ENCODE measurements at places on chromosomes 5 and 9.

- no peak for DNase-seq
Observed at GRCh38 chr5:143946837-143947236, 134.9 kb downstream of the HMHB1 start.

- DNase-seq = peak; percentile 55
Observed at GRCh38 chr5:40879163-40879942, 29.9 kb upstream of the C7 start.

DNA sequence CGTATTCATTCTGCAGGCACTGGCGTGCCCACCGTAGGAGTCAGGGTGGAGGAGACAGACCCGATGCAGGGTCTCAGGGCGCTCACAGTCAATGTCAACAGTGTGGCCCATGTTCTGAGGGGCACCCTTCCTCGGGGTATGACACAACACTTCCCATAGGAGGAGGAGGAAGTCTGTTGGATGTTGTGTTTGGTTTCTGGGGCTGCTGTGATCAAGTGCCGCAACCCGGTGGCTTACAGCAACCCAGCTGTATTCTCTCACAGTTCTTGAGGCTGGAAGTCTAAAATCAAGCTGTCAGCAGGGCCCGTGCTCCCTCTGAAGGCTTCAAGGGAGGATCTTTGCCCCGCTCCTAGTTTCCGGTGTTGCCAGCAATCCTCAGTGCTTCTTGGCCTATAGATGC, 5.6 kb upstream of the HNRNPAB start:
- DNase-seq = no peak

DNA sequence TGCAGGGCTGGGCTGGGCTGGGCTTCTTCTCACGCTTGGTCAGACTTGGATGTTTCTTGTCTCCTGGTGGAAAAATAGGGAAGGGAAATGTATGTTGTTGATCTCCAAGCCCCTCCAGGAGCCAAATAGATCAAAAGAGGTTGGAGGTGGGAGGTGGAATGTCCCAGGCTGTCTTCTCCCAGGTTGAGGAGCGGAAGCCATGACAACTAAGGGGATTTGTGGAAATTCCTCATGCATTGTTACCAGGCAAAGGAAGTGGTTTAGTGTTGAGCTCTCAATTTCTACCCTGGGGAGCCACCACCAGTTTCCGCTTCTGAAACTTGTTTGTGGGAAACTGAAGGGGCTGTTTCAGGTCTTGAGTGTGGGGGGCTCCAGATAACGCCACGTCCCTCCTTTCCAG, 79.0 kb downstream of the SPRY4 start:
- no peak for DNase-seq

- DNase-seq = no peak
Observed at GRCh38 chr5:28305891-28306290, 1267.5 kb upstream of the CDH9 start.

DNA sequence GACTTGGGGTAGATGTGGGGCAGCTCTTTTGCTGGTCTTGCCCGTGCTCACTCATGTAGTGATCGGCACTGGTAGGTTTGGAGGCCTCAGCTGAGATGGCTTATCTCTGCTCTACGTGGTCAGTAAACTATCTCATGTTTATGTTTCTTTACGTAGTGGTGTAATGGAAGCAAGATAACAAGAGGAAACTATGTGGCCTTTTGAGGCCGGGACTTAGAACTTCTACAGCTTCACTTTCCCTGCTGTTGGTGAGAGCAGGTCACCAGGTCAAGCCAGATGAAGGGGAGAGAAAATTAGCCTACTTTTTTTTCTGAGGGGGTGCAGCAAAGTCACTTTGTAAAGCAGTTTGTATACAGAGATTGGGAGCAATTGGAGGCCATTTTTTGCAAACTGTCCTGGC, 8.5 kb downstream of the FOCAD start:
- no peak for DNase-seq

DNA sequence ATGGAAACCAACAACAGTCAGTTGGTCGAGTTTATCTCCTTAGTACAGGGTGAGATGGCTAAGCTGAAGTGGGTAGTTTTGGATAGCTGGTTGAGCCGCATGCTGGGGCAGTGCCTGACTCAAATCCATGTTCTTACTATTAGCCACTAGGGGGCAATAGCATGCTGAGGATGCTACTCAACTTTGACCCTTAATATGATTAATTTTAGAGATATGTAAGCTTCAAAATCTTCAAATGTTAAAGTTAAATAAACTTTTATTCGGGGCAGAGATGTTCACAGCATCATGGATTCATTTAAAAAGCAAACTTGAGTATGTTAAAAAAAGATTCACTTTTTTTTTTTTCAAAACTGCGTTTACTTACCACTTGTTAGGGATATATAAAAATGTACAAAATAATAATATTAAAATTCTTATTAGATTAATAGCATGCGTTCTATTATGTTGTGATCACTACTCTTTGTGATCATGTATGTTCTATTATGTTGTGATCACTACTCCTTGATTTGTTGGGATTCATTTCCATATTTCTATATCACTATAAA, 57.0 kb downstream of the C9orf153 start:
- DNase-seq = peak; percentile 63

GRCh38 chr5:91049112-91049511, 334.0 kb downstream of the ARRDC3 start:
- no peak for DNase-seq

DNA sequence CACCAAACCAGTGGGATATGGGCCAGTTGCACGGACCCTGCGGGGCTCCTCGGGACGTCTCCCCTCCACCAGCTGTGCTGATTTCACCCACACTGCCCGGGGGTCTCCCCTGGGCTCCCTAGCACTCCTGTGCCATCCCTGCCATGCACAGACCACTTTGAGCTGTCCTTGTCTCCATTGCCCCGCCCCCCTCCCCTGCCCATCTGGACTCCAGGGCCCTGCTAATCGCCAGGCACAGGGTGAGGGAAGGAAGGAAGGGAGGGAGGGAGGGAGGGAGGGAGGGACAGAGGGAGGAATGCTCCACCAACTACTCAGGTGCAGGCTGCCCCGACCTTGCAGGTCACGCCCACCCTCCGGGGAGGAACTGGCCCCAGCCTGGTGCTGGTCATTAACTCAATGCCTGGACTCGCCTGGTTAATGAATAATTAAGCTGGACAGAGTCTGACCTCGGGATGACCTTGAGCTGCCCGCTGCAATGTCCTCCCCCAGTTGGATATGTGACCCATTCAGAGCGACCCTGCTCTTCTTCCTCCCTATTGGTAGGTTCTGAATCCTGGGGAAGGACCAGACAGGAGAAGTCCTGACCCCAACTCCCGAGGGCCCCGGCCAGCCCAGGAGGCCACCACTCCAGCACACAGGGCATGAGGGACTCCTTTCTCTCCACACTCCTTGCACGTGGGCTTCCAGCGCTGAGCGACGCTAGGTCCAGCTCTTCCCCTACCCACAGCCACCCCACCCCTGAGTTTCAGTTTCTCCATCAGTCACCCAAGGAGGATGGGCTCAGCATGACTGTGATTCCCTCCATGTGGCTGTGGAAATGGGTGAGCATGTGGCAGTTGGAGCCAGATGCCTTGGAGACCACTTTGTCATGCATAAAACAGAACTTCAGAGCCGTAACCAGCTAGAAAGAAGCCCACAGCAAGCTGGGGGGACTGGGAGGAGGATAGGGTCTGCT, 62.1 kb downstream of the C9orf50 start:
- DNase-seq = no peak
